Regular cardiac myocyte (primary cell): ENCODE measurements at places on chromosomes 5 and 9. TPM values are rescaled to one million over a fixed set of nuclear protein-coding genes. Genes with fewer than 3 reads are reported as not detected.

The NREP gene
- 44.1 and 158 TPM in 2 replicates for total RNA-seq

The PRR16 gene
- total RNA-seq, result 5.9 and 8.6 TPM in 2 replicates

The ANKRD55 gene
- under 0.01 TPM in 1 of 2 replicates, not detected in the other for total RNA-seq

The PCDHAC2 gene
- total RNA-seq, result 0.19 and 1.4 TPM in 2 replicates

The ZER1 gene
- 14.8 and 21.1 TPM in 2 replicates for total RNA-seq

The PCA3 gene
- under 0.01 TPM in 1 of 2 replicates, not detected in the other for total RNA-seq

The CARD6 gene
- 19.6 and 23.7 TPM in 2 replicates for total RNA-seq

The GGTA1 gene
- not detected in 2 replicates for total RNA-seq
